ENCODE measurements at places on chromosomes 7 and 10. TPM values are rescaled to one million over a fixed set of nuclear protein-coding genes. Genes with fewer than 3 reads are reported as not detected.
A peak's percentile ranks its signal among the peaks of the same experiment; 100 is the strongest.

MYL10 gene
- not detected for total RNA-seq

EBLN1 gene
- not detected for total RNA-seq

DNA sequence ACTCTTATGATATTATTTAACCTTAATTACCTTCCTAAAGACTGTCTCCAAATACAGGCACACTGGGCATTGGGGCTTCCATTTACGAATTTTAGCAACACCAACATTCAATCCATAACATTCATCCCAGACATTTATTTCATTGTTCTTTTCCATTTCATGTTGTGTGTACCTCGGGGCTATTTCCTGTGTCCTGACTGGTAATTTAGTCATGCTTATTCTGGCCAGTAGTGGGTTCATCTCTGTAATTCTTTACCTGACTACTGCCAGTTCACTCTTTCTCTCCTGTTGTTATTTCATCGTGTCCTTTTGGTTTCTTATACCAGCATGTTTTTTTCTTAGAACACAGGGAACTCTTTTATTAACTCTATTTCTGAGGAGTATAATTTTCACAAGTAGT, 225.7 kb downstream of the PLXDC2 start:
- DNase-seq = no peak

GRCh38 chr7:97430006-97430405, 301.9 kb upstream of the TAC1 start:
- no peak for DNase-seq

- no peak for DNase-seq
These were observed 84.1 kb upstream of the LRRC4 start for GRCh38 chr7:128115336-128115820.

DNA sequence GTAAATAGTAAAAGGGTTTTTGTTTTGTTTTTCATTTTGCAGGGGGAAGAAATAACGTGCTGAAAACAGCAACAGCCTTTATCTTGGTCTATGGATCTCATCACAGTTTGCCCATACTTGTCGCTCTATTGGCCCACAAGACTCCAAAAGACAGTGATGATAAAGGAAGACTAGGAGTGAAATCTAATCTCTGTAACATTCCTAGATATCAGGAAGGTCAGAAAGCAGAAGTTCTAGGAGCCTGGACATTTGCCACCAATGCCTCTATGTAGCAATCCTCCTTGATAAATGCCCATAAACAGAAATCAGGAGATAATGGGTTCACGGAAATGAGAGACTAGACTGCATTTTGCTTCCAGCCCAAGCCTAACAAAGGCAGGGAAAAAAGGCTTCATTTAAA, 8.9 kb downstream of the CUBN start:
- no peak for DNase-seq

DNA sequence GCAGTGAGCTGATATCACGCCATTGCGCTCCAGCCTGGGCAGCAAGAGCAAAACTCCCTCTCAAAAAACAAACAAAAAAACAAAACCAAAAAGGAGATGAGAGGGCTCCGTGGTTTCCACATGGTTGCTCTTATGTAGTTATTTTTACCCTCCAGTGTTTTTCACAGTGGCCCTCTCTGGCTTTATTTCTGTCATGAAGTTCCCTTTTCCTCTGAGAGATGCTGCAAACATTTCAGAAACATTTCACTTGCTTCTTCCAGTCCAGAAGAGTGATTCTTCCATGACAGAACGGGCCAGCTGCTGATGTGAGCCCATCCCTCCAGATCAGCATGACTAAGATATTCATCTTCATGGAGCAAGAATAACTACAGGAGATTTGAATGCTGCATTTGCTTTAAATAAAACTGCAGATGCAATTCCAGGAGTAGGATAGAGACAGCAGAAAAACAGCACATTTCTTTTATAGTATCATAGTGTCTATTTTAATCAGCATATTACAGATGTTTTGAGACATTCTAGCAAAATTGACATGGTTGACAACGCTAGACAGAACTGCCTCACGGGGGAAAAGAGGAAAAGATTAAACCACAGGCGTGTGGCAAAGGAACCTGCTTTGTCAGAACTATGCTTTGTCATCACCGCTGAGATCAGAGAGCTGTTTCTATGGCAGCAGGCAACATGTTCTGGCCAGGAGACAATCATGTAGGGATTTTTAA, 40.3 kb downstream of the NRCAM start:
- peak; percentile 44 for DNase-seq

- no peak for DNase-seq
These were observed 524.0 kb upstream of the KCND2 start for GRCh38 chr7:119748991-119749390.

DNA sequence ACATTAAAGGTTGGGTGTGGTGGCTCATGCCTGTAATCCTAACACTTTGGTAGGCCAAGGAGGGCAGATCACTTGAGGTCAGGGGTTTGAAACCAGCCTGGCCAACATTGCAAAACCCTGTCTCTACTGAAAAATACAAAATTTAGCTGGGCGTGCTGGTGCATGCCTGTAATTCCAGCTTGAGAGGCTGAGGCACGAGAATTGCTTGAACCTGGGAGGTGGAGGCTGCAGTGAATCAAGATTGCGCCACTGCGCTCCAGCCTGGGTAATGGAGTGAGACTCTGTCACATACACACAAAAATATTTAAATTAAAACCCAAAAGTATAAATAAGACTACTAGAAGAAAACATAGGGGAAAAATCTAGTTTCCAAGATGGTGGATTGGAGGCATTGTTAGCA, 41.9 kb upstream of the CDK13 start:
- DNase-seq = no peak

- DNase-seq = no peak
These were observed 70.9 kb downstream of the MBL2 start for GRCh38 chr10:52701647-52702046.

GRCh38 chr10:77844177-77844576, 82.4 kb downstream of the DLG5 start:
- no peak for DNase-seq
